ENCODE measurements at places on chromosomes 11 and 22. TPM values are rescaled to one million over a fixed set of nuclear protein-coding genes. Genes with fewer than 3 reads are reported as not detected.

Gene FGF4
- total RNA-seq, result not detected

Gene TRIM29
- 0.57 TPM for total RNA-seq

Gene NPTXR
- 2.4 TPM for total RNA-seq

Gene TAF1D
- 161 TPM for total RNA-seq

Gene LARGE2
- total RNA-seq, result not detected

Gene TSPAN32
- not detected for total RNA-seq

Gene TMEM151A
- 0.88 TPM for total RNA-seq

Gene MS4A2
- total RNA-seq, result not detected

Gene CASP12
- total RNA-seq, result not detected

Gene EWSR1
- 257 TPM for total RNA-seq

Gene ELFN2
- total RNA-seq, result 0.66 TPM

Gene MRGPRX4
- not detected for total RNA-seq

Gene ATXN10
- 148 TPM for total RNA-seq

Gene TOLLIP
- 41.1 TPM for total RNA-seq

Gene ESAM
- 0.22 TPM for total RNA-seq

Gene DTX4
- total RNA-seq, result 3.7 TPM

Gene CHADL
- 1.1 TPM for total RNA-seq

Gene UPK2
- not detected for total RNA-seq

Gene SMTNL1
- total RNA-seq, result not detected

Gene BTG4
- not detected for total RNA-seq

Gene RAPSN
- 0.14 TPM for total RNA-seq

Gene SLC37A2
- total RNA-seq, result 0.88 TPM

Gene LRP4
- total RNA-seq, result 14.0 TPM

Gene LRRC55
- total RNA-seq, result not detected

Gene CEP57
- 54.4 TPM for total RNA-seq

Gene EFCAB6
- 1.1 TPM for total RNA-seq

Gene SHANK3
- total RNA-seq, result 1.1 TPM

Gene WBP2NL
- 0.22 TPM for total RNA-seq

Gene DDT
- total RNA-seq, result 69.7 TPM

Gene OR51B5
- 0.57 TPM for total RNA-seq

Gene LMO1
- total RNA-seq, result not detected

Gene DGAT2
- 2.0 TPM for total RNA-seq

Gene DBX1
- total RNA-seq, result not detected

Gene HOATZ
- total RNA-seq, result not detected

Gene INS
- not detected for total RNA-seq

Gene MMP11
- 32.8 TPM for total RNA-seq

Gene LSP1
- not detected for total RNA-seq

Gene OR2AG1
- total RNA-seq, result not detected

Gene KCNQ1
- total RNA-seq, result not detected

Gene TH
- not detected for total RNA-seq

Gene APOA4
- not detected for total RNA-seq

Gene TUB
- total RNA-seq, result 0.88 TPM

Gene ZNF280B
- total RNA-seq, result 1.6 TPM

Gene DRD4
- 0.22 TPM for total RNA-seq

Gene MN1
- total RNA-seq, result 7.2 TPM

Gene OR52H1
- 1.0 TPM for total RNA-seq

Gene APOBEC3H
- not detected for total RNA-seq

Gene EXPH5
- total RNA-seq, result 0.22 TPM

Gene EP300
- total RNA-seq, result 70.5 TPM

Gene HDHD5
- total RNA-seq, result 20.6 TPM

Gene C11orf42
- total RNA-seq, result not detected

Gene GPR83
- total RNA-seq, result not detected

Gene IGSF22
- total RNA-seq, result not detected
